Stimulated activated CD4-positive, alpha-beta T cell treated with anti-CD3 and anti-CD28 coated beads, Interleukin-1b, Interleukin-23, amount 100 ng/mL, for 48 hours (primary cell): ENCODE measurements at places on chromosomes 13 and 19.

GRCh38 chr19:3836887-3837286, 32.0 kb downstream of the ZFR2 start:
- DNase-seq, result no peak

DNA sequence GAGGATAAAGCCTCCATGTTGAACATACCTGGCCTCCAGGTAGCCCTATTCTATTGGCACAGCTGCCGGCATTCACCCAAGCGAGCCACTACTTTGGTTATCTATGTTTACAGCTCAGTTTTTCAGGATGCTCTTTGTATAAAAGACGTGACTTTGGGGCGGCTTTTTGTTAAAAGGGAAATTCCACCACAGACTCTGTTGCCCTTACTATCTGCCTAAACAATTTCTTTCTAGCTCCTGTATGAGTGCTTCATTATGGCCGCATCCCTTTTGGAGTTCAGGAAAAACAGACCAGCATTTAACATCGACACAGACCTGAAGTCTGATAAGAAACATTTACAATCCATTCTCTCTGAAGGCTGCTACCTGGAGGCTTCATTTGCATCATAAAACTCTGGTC, 9.1 kb upstream of the IGSF23 start:
- no peak for DNase-seq

DNA sequence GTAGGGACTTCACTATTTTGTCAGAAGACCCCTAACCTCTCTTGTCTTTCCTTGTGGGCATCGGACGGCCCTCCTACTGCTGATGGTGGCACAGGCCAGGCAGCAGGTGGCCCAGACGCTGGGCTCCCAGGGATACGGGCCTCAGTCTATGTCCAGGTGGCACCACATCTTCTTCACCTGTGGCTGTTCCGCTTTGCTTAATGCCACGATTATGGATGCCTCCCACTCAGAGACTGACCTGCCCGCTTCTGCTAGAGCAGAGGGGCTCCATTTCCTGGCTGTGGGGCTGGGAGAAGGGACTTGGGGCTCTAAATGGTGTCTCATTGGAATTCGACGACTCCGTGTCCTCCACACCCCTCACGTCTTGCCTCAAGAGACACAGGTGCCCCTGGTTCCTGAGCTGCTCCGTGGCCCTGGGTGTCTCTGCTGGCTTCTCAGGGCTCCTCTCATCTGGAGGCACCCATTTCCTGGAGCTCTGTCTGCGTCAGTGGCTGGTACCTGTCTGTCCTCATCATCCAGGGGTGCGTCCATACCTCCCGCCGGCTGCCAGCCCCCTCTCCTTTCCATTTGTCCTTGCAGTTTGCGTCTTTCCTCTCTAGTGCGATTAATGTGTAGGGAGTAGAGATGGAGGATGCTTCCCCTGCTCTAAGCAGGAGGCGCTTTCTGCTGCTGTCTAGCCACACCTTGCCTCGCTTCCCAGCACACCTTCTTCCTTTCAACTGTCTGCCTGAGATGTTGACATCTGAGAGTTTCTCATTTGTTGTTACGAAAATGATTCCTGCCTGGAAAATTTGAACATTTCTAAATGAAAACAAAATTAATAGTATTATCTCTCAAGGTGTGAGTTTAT, 63.4 kb downstream of the TEX29 start:
- DNase-seq, result no peak

GRCh38 chr13:33879118-33879517, 61.2 kb downstream of the RFC3 start:
- no peak for DNase-seq

DNA sequence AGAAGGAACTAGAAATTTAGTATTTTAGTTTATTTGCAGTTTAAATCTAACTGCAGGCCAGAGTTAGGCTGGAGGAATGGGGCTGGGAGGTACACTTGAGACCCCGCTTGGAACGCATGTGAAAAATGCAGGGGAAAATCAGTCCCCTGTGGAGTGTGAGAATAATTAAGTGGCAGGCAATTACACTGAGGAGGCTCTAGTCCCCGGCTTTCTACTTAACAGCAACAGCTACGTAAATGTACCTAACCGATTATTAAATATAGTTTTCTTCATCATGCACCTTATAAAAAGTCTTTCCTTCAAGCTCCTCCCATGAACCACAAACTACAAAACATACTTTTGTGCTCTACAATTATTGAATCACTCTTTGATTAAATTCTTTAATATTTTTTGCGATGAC, 804 bp downstream of the ZNF708 start:
- no peak for DNase-seq

DNA sequence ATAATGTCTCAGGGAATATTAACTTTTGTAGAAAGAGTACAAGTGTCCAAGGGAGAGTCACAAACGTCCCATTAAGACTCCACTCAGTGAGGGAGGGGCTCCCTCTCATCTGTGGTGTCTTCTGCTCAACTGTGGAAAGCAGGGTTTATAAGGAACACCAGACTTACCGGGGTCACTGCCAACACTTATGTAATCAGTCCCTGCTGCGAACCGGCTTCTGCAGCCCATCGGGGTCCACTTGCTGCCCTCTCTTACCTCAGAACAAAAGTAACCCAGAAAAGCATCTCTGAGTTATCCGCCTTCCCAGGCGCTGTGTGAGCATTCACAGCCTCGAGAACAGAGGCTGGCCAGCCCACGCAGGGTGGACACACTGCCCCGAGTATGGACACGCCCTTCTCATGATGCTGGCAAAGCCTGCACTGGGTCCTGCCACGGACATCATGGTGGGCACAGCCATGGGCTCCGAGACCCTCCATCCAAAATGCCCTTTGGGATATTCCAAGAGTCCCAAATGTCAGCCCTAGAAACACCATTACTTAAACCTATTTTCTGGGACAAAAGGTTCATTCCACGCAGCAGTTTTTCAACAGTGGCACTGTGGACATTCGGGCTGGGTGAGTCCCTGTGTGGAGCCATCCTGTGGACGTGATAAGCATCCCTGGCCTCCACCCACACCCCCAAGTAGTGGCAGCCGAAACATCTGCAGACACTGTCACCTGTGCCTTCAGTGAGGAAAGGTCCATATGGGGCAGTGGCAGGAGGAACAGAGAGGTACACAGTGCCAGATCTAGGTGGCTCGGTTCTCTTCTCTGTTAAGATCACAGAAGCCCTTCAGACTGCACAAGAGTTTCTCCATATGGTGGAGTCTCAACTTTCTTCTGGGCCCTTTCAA, 63.9 kb downstream of the STK24 start:
- DNase-seq, result no peak

DNA sequence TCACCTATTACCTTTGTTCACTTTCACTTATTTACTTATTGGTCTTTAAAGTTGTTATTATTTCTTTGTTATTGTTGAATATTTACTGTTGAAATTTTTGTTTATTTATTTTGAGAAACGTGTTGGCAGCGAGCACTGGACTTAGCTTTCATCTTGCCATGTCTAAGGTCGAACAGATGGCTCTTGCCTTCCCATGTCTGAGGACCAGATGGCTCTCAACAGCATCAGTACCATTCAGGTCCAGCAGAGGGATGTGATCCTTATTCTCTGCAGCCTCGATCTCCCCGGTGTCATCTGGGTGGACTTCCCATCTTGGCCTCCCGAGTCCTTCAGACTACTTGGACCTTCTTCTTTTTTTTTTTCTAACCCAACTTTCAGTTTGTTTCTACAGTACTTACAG, 1437.6 kb downstream of the UQCRFS1 start:
- DNase-seq, result no peak

DNA sequence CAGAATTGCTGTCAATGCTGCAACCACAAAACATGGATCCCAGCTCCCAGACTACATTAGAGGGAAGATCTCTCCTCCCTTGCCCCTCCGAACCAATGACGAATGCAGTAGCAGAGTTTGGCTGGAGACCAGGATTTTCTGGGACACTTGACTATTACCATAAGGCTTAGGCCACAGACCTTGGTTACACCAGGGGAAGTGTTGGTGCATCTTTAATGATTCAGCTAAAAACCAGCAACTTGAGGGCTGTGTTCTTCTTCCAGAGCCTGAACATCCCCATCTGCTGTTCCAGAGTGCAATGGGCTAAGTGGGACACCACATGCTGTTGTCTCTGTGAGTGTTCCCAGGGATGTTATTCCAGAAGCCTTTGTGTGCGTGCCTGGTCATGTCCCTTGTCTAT, 528.2 kb downstream of the LMO7 start:
- no peak for DNase-seq

DNA sequence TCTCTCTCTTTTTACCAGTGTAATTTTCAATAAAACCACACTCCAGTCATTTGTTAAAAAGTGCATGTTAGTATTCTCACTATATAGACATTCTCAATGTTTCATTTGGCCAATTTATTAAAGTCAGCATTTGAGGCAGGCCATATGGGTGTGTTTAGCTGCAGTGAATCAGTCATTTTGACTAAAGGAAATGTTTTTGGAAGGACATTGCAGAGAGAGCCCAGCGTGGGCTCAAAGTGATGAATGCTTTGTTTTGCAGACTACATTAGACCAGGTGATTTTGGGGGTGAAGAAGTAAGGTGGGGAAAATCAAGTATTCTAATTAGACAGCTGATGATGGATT, 116.7 kb downstream of the POSTN start:
- DNase-seq, result no peak

- no peak for DNase-seq
Measured at GRCh38 chr13:45222516-45222915, 21.7 kb upstream of the KCTD4 start.

DNA sequence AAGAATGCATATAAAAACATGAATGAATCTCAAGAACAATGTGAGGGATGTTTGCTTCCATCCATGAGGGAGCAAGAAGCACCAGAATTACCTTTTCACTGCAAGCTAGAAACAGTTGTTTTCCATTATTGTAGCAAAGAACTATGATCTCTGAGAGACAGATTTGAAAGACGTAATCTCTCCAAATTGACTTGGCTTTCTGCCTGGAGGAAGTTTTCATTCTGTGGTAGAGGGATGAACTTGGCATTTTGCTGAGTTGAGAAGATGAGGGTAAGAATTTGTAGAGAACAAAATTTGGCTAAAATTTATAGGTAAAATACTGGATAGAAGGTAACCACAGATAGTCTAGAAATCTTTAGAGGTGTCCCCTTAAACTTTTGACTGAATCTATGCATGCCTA, 496.8 kb downstream of the TDRD3 start:
- no peak for DNase-seq

DNA sequence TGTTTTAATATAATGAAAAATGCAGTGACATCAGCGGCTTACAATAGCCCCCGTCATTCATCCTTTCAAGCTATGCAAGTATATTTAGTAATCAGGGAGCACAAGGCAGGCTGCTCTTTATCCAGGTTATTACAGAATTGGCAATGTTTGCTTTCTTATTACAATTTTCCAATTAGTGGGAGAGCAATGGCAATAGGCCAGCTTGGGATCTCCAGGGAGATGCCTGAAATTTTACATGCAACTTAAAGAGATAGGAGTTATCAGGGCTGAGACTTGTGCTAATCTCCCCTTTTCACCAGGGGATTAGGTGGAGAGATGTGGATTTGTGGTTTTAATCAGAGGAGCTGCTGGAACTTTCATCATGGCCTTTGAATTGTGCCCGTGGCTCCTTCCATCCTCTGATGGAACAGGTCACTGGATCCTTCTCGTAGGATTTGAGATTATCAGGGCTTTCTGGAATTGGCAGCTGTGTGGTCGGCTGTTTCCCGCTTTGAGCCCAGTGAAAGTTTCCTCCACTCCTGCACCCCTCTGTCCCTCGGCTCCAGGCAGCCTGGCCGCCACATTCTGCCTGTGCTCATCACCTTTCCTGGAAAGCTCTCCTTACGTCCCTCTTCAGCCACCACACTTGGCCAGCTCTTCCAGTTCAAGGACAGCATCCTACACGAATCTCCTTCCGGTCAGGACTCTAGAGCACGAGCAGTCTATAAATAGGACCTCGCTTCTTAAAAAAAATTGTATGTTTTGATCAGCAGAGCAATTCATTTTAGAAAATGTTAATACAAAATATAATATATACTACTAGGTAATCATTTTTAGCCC, 47.0 kb downstream of the CBY2 start:
- no peak for DNase-seq

DNA sequence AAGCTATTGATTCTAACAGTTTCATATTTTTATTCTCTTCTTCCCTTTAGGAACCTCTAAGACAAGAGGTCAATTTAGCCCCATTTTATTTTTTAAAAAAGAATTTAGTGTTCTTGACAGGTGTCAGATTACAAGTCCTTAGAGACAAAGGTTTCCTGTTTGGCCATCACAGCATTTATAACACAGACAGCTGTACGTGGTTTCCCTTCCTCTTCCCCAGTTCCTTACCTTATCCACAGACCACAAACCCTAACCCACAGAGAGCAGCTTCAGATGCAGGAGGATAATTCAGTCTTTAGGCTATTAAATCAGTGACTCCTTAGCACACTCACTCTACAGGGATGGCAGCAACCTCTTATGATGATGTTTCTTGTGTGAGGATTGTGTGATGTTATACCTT, 1210.1 kb downstream of the DIAPH3 start:
- DNase-seq, result no peak

- DNase-seq, result no peak
Measured at GRCh38 chr13:103437651-103438050, 371.4 kb upstream of the SLC10A2 start.

- DNase-seq, result no peak
Measured at GRCh38 chr13:91401920-91402319, 3.5 kb downstream of the GPC5 start.

- DNase-seq, result no peak
Measured at GRCh38 chr13:75968103-75968838, 332.1 kb downstream of the LMO7 start.

DNA sequence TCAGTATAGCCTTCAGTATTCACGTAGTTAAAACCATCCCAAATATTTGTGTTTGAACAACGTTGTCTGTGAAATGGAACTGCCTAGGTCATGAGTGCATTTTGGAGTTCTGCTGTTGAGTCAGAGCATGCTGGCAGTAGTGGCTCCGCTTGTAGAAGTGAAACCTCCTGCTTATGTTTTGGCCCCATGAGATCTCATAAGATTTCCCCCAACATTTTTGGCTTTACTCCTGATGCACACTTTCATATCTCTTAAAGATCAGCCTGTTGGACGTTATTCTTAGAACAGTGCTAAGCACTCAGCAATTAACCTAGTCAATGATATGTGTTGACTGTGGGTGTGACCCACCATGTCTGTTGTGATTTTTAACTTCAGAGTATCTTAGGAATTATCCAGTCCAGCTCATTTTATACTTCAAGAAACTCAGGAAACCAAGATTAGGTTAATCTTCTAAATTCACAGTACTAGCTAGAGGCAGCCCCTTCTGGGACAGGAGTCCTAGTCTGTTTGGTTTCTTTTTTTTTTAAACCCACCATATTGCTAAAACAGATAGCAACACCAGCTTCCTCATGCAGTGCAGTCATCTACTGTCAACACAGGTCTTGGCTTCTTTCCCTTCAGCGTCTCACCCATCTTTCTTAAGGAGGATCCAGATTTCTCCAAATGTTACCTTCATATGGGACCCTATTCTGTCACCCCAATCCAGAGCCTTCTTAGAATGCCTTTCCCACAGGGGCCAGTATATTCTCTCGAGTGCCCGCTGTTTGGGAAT, 26.2 kb downstream of the RAP2A start:
- DNase-seq, result no peak

- DNase-seq, result no peak
Measured at GRCh38 chr19:49637821-49638738, 1.9 kb downstream of the RRAS start.

- no peak for DNase-seq
Measured at GRCh38 chr13:47226516-47226915, 329.7 kb upstream of the HTR2A start.
